Left colon (tissue), 2 donors: ENCODE measurements at places on chromosomes 7 and 10.

- DNase-seq: no peak
These were observed 379.5 kb downstream of the GLRX3 start for GRCh38 chr10:130515670-130516069.

GRCh38 chr10:8431511-8431910, 377.0 kb downstream of the GATA3 start:
- DNase-seq: no peak

- DNase-seq: no peak
These were observed 321.0 kb downstream of the PLXNA4 start for GRCh38 chr7:132255115-132255797.

DNA sequence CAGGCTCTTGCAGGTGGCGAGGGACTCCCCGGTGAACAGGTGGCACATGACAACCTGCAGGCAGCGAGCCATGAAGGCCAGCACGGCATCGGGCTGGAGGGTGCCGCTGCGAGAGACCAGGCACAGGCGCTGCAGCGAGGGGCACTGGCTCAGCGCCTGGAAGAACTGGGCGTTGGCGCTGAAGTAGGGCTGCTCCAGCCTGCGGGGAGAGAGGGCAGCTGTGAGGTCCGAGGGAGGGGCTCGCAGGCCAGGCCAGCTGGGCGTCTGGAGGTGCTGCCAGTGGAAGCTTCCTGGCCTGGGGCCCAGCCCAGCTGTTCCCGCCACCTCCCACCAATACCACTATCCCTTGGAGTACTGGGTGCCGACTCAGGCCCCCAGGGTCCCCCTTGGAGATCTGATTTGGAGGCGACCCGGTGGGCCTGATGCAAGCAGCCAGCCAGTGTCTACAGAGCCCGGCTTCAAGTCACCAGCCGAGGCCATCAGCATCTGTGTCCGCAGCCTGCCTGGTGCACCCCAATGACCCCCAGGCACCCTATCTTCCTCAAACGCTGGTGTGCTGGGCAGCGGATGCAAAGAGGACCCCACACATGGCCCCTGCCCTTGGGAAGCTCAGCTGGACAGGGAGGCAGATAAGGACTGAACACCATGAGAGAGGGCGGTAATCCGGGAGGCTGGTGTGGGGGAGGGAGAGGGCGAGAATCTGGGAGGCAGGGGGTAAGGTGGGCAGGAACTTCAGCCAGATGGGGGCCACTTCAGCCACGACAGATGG, 67.8 kb upstream of the TNRC18 start:
- no peak for DNase-seq

DNA sequence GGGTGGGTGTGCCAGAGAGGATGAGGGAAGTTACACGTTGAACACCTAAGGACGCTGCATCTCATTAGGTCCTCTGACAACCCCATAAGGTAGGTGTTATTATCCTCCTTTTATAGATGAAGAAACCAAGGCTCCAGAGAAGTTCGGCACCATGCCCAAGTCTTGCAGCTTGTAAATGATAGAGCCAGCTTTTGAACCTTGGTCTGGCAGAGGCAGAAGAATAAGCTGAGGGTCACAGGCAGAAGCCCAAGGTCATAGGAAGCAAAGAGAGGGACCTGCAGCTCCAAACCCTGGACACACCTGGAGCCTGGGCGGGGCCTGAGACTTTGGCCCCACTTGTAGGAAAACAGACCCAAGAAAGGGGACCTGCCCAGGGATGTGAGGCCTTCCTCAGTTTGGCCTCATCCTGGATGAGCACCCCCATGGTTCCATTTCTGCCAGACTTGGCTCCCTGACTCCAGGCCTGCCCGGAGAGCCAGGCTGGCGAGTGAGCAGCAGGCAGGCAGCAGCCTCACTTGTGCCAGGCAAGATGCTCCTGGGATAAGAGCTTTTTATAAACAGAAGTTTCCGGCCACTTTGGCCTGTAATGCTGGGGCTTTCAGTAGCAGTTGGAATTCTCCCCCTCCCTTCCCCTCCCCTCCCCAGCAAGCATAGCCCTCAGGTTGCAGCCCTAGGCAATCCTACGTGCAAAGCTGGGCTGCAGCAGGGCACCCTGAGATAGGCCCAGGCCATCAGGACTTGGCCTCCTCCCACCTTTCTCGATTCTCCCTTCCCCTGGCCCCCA, 2.4 kb downstream of the KCNH2 start:
- peak; percentile 47 for DNase-seq

DNA sequence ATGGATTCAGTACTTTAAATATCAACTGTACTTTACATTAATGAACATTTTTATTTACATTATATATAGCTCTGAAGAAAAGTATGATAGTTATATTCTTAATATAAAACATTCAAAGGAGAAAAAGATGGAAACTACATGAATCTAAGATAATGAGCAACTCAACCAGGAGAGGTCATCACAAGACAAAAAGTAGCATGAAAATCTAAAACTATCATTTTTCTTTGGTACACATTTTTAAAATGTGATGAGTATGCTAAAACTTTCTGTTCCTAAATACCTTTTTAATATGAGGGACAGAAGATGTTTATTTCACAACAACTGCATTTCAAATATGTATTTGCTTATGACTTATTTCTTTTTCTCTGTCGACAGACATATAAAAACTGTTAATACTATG, 2.4 kb downstream of the CNTNAP2 start:
- DNase-seq: no peak

DNA sequence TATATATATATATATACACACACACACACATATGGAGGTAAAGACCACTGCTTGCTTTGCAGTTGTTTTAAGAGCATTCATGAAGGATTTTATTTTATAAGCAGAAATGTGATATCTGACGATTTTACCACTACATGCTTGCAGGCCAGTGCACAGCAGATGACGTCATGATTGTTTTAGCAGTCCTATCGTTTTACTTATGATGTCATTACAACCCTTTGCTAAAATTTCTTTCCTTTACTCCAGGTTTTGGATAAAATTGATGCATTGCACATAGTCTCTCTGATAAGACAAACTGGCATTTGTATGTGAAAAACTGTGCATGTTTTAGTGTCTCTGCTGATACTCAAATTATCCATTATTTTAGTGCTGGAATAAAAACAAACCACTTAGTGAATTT, 9.2 kb downstream of the EGFR start:
- DNase-seq: no peak

DNA sequence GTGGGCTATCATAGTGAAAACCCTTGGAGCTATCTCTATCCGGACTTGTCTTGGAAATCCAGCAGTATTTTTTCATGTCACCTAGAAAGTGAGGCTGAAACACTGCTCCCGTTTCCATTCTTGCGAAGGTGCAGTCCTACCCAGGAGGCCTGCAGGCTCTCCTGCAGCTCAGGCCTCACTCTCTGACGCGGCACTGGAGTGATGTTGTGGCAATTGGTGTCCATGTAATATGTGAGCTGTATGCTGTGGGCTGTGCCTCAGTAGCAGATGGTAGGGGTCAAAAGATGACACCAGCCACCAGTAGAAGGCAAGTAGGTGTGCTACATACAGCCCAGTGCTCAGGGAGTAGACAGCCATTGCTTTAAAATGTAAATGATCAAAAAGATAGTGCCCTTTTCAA, 28.1 kb upstream of the ZNF680 start:
- DNase-seq: no peak

GRCh38 chr7:32881074-32881982, 10.2 kb downstream of the KBTBD2 start:
- no peak for DNase-seq

GRCh38 chr7:159095979-159096411, 48.7 kb downstream of the VIPR2 start:
- DNase-seq: no peak

DNA sequence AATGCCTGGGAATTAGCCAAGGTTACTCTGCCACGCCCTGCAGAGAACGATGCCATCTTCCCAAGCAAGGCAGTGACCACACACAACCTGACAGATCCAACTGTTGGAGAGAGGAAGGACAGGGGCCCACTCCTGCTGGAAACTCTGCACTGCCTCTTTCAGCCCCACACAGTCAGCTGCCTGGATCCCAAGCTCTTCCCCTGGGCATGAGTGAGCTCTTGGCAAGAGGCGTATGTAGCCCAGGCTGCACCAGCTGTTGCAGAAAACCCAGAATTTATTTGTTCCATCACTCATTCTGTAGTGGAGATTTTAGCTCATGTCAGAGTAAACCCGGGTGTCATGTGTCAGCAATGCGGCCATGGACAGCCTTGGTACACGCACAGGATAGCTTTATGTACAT, 135.1 kb upstream of the TRIM24 start:
- DNase-seq: no peak

DNA sequence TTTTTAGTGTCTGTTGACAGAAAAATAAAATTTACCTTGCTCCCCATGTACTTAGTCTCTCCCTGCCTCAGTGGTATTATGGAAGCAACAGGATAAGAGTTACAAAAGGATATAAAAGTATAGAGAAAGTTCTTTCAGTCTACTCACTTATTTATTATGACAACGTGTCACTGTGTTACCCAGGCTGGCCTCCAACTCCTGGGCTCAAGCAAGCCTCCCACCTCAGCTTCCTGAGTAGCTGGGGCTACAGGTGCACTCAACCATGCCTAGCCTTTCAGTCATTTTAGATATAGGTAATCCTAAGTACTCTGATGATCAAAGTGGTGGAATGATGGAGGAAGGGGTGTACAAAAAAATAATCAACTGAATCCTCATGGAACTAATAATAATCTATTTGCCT, 215.2 kb upstream of the MKLN1 start:
- no peak for DNase-seq

DNA sequence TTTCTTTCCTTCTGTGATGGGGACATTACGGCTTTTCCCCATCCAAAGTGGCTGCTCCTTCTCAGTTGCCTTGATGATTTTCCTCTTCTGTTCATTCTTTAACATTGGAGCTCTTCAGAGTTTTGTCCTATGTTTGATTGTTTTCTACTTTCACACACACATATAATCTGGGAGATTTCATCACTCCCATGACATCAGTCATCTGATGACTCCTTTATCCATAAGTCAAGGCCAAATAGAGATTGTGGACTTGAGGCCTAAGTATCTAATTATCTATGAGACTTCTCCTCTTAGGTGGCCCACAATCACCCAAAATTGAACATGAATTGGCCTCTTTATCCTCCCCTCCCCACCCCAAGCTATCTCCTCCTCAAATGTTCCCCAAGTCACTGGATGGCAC, 5.3 kb upstream of the COL1A2 start:
- no peak for DNase-seq

DNA sequence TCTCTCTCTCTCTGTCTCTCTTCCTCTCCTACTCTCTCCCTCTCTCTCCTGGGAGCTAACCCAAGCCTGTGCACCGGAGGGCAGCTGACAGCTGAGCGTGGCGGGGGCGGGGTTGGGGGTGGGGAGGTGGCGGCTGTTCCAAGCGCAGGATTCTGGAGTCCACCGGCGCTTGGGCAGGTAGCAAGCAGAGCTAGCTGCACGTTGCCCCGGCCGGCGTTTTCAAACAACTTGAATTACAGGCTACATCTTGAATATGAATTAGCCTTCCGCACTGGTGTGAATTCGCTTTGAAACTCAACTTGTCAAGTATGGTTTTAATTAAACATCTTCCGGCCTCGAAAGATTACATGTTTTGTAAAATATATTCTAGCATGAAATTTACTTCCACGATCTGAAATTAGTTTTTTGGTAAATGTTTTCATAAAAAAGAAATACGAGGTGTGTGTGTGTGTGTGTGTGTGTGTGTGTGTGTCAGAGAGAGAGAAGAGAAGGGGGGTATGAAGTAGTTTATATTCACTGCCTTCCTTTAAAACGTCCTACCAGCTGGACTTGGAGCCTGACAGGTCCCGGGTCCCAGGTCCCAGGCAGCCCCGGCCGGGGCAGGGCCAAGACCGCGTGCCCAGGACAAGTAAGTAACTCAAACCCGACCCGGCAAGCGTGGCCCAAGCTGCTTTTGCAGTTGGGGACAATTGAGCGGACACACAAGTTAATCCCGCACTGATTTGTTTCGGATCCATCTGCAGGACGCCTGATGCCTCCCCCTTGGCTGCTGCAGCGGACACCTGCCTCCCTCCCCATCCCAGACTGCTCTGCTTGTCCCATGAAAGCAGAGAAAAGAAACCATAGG, 9.0 kb upstream of the DLX6 start:
- no peak for DNase-seq

DNA sequence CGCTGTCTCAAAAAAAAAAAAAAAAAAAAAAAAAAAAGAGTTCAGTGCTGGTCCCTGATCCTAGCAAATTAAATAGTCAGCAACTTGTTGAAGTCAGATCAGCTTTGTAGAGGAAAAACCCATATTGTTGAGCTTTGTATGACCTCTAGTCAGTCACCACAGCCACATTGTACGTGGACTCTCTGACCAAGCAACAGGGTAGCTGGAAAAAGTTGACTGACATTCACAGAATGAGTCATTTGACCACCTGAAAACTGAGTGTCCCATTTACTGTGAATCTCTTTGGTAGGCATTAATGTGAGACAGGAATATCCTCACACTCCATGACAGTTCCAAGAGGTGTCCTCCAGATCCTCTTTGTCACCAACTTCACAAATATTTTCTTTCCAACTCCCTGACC, 371.1 kb downstream of the LRRTM3 start:
- DNase-seq: no peak

- DNase-seq: no peak
These were observed 257.3 kb upstream of the AKR1E2 start for GRCh38 chr10:4568731-4569130.

GRCh38 chr7:155206318-155207020, 91.2 kb upstream of the INSIG1 start:
- peak; percentile 47 for DNase-seq

GRCh38 chr7:141263508-141263907, 189.6 kb downstream of the TMEM178B start:
- no peak for DNase-seq

- peak; percentile 44 for DNase-seq
These were observed 119.4 kb downstream of the DYNC2I1 start for GRCh38 chr7:158975526-158976467.

DNA sequence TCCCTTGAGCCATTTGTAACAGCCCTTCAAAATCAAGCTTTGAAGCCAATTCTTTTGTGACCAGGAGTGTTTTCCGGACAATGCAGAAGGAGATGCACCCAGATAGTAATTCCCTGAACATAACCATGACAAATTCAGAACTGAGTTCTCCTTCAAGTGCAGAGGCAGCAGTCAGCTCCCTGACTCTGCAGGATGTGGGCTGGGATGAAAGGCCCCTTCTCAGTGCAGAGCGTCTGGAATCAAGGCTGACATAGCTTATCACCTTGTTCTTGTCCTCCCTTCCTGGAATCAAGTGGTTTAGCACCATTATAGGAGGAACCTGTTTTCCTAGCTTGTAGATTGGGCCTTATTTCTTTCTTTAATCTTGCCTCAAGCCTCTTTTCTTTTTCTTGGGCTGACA, 143.4 kb downstream of the SORCS3 start:
- no peak for DNase-seq

- no peak for DNase-seq
These were observed 48.1 kb downstream of the INSYN2A start for GRCh38 chr10:127148066-127148932.

- no peak for DNase-seq
These were observed 137.3 kb downstream of the TCERG1L start for GRCh38 chr10:131174211-131174565.

DNA sequence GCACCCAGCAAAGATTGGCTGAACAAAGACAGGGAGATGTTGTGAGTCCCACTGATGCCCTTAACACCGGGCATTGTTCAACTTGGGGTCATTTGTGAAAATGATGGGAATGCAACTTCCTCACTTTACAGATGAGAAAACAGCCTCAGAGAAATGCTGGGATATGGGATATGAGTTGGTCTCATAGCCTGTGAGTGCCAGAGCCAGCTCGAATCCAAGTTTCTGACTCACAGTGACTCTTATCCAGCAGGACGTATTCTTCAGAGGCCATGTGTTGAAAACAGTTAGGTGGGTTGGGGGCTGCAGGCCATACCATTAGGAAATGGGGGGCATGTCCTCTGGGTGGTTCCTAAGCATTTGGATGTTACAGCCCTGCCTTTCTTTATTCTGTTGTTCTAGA, 45.2 kb downstream of the KIAA1217 start:
- no peak for DNase-seq

GRCh38 chr10:17113346-17113745, 16.3 kb downstream of the CUBN start:
- no peak for DNase-seq
